ENCODE measurements at places on chromosomes 5 and 9. TPM values are rescaled to one million over a fixed set of nuclear protein-coding genes. Genes with fewer than 3 reads are reported as not detected.

Gene SOWAHA
- not detected for total RNA-seq

Gene LRRC19
- not detected for total RNA-seq

Gene HK3
- 2.2 TPM for total RNA-seq

Gene IFNA13
- not detected for total RNA-seq

Gene TAF11L5
- not detected for total RNA-seq

Gene ABLIM3
- total RNA-seq: 48.5 TPM

Gene SPINK1
- total RNA-seq: not detected

Gene FOXD4
- total RNA-seq: 0.13 TPM

Gene LCN15
- total RNA-seq: 0.22 TPM

Gene IFNA8
- not detected for total RNA-seq

- DNase-seq: no peak
Measured at GRCh38 chr9:25461416-25461815, 216.8 kb downstream of the TUSC1 start.

- DNase-seq: no peak
Measured at GRCh38 chr9:131111186-131111853, 14.1 kb upstream of the NUP214 start.

DNA sequence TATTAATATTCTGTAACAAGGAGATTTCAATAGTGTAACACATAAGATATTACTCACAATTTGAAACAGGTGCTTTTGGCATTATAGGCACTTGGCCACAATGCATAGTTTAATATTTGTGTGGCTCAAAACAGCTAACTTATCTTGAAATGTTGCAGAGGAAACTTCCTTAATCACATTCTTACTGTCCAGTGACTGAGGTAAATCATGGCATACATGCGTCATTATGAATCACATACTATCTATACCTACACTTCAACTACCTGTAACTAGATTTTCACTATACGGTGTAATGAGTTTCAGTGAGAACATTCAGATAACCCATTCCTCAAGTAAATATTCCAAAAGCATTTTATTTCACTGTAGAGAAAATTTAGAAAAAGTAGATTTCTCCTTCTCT lies 218.8 kb downstream of the PDE4D start:
- no peak for DNase-seq

- DNase-seq: no peak
Measured at GRCh38 chr9:34398875-34399274, 22.2 kb upstream of the MYORG start.

DNA sequence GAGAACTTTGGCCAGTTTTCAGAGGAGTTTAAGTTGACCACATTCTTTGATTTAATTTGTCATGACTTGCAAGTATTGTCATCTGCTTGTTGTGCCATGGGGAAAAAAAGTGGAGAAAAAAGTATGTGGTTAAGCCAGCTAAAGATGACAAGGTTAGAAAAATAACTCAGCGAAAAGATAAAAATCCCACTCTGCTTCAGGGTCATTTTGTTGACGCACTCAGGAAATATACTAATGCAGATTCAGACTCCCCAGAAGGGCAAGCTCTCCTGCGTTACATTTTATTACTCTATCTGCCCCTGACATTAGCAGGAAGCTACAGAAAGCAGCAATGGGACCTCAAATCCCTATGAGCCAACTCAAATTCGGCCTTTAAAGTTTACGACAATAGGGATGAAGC lies 27.6 kb upstream of the TESK1 start:
- DNase-seq: no peak

DNA sequence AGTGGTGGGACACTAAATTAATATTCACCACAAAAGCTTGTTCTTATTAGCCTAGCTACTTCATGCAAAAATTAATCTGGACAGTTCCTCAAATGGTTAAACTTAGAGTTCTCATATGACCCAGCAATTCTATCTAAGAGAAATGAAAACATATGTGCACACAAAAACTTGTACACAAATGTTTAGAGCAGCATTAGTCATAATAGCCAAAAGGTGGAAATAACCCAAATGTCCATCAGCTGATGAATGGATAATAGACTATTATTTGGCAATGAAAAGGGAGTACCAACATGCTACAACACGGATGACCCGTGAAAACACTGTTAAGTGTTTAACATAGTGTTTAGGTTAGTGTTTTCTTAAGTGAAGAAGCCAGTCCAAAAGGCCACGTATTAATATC lies 32.8 kb upstream of the TNIP1 start:
- no peak for DNase-seq

GRCh38 chr9:75269197-75269596 lies 180.9 kb downstream of the OSTF1 start:
- no peak for DNase-seq

DNA sequence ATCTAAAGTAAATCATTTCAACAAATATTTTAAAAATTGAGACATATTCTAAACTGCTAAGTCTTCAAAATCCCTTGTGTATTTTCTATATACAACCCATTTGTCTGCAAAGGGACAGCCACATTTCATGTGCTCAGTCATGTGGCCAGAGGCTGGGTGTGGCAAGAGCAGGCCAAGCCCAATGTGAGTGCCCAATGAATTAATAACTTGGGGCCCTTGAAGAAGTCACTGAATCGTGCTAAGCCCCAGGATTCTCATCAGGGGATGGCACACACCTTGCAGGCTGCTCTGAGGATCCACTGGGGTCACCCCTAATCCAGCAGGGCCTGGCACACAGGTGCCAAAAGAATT lies 78.2 kb upstream of the SMIM23 start:
- DNase-seq: no peak
